Fibroblast of pulmonary artery (primary cell): ENCODE measurements at places on chromosomes 3 and 15.

DNA sequence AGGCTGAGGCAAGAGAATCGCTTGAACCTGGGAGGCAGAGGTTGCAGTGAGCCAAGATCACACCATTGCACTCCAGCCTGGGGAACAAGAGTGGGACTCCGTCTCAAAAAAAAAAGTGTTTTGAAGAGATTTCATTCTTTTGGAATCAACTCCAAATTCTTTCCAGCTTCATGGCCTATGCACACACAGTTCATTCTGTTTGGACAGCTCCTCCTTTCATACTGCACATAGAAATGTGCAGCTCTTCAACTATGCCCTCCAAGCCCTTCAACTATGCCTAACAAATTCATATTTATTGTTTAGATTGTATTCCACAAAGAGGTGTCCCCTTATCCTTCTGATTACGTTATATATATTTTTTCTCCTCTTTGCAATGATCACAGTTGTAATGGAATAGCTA, 4.2 kb downstream of the TP53BP1 start:
- no peak for DNase-seq

DNA sequence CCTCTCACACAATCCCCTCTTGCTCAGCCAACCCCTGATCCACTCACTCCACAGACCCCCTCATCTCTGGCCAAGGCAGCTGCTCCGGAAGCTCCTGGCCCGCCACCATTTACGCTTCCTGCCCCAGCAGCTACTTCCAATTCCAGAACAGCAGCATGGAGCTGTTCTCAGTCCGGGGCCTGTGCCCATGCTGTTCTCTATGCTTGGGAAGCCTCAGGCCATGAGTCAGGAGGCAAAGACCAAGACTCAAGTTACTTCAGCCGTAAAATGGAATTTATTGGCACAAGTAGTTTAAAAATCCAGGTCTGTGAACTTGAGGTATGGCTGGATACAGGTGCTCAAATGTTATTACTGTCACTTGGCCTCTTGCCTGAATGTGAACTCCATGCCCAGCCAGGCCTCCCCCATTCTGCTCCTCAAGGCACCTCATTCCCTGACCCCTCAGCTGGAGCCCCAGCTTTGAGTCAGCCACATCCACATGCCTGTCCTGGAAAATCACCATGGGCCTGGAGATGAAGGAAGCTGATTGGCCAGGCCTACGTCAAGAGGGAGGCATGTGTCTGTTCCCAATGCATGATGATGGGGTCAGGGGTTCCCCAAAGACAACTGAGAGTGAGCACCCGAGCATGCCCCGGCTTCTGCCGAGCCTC, 31.4 kb upstream of the CACNA2D2 start:
- no peak for DNase-seq

- DNase-seq: no peak
Measured at GRCh38 chr3:55823829-55824228, 336.7 kb upstream of the WNT5A start.

- DNase-seq: peak; percentile 23
Measured at GRCh38 chr3:194967151-194968117, 281.8 kb downstream of the FAM43A start.

- DNase-seq: no peak
Measured at GRCh38 chr3:59247402-59247841, 197.6 kb upstream of the CFAP20DC start.

DNA sequence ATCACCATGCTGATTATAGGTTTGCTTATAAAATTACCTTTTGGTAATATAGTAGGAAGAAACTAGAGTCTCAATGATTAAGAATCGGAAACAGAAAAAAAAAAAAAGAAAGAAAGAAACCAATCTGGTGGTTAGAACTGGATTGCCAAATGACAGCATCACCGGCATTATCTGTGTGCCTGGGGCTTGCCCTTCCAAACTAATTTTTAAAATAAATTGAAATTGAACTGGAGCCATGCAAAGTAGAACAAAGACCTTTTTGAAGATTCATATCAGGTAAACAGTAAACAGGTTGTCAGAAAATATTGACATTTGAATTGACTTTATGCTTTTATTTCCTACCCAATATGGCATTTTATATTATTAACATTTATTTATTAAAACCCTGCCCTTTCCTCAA, 11.2 kb upstream of the CPB1 start:
- DNase-seq: no peak

DNA sequence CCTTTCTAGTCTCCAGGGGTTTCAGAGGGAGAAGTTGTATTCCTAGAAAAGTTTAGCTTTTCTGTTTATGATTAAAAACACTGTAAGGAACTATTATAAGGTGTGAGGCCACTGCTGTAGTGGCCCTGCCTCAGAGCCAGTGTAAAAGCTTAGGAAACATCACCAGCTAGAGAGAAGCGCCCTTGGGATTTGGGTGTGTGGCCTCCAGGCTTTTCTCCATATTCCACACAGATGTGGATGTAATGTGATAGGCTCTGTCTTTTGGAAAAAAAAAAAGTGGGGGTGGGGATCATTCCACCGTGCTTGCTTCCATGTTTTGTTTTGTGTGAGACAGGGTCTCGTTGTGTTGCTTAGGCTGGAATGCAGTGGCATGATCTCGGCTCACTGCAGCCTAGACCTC, 13.9 kb downstream of the SEC61A1 start:
- DNase-seq: no peak

- peak; percentile 33 for DNase-seq
Measured at GRCh38 chr3:188319569-188319968, 165.6 kb downstream of the LPP start.
